ENCODE measurements at places on chromosomes 4 and X.

GRCh38 chrX:119647552-119648420 lies 41.6 kb upstream of the NKRF start:
- no peak for DNase-seq

- no peak for DNase-seq
Measured at GRCh38 chr4:40583850-40584439, 45.7 kb downstream of the RBM47 start.

DNA sequence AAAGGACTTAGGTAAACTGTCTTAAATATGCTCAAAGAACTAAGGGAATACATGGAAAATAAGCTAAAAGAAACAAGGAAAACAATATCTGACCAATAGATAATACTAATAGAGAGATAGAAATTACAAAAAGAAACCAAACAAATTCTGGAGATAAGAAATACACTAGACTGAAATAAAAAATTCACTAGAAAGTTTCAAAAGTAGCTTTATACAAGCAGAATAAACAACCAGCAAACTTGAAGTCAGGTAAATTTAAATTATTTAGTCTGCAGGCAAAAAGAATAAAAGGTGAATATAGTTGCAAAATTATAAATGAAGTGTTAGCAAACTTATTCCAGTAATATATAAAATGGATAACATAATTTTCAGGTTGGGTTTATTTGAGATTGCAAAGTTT lies 760.9 kb upstream of the INTU start:
- DNase-seq: no peak

GRCh38 chr4:2850966-2851798 lies 7.5 kb downstream of the ADD1 start:
- DNase-seq: no peak

- DNase-seq: no peak
Measured at GRCh38 chr4:142358656-142359055, 487.4 kb downstream of the INPP4B start.

DNA sequence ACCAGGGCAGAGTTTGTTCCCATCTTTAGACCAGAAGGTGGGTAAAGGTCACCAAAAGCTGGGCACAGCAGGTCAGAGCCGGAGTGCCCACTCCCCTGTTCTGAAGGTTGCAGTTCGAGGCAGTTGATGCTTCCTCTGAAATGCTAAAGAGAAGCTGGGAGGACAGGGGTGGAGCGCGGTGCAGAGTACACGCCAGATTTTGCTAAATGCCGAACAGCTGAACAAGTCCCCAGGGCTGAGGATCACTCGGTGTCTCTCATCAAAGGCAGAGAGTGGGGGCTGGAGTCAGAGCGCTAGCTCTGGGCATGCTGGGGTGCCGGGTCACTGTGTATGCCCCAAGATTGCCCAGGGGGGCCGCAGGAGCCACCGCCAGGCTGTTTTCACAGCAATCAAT lies 197.0 kb downstream of the BCOR start:
- no peak for DNase-seq
